AG10803 (cell line): ENCODE measurements at places on chromosomes 16 and 17.

- DNase-seq: no peak
Observed at GRCh38 chr16:89536371-89536770, 24.1 kb upstream of the RPL13 start.

- no peak for DNase-seq
Observed at GRCh38 chr16:68535331-68535730, 3.8 kb upstream of the ZFP90 start.

DNA sequence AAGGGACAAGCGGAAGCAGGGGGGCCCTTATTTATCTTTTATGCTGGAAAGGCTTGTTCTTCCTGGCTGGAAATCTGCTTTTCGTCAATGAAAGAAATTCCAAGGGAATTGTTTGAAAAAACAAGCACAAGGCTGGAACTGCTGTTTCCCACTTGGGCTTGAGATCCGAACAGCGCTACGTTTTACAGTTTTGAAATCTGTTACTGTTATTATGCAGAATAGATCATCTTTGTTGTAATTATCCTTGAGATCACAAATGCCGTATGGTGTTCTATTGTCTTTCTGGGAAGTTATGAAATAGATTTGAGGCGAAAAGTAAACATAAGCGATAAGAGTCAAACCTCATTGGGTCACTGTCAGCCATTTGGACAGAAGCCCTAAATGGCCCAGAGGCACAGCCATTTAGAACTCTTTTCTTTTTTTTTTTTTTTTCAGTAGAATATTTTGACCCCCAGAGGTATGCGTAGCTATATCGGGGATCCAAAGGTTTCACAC, 223.3 kb downstream of the IRX3 start:
- no peak for DNase-seq

DNA sequence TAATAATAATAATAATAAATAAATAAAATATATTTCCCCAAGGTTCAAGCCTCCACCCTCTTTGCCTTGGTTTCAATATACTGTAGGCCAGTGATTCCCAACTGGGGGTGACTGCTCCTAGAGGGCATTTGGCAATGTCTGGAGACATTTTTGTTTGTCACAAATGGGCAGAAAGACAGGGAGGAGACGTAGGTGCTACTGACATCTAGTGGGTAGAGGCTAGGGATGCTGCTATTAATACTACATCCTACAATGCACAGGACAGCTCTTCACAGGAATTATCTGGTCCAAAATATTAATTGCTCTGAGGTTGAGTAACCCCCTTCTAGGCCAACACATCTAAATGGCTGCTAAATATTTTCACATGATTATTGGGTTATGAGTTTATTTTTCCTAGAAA, 12.8 kb upstream of the PRR14 start:
- peak; percentile 58 for DNase-seq

- DNase-seq: no peak
Observed at GRCh38 chr16:54412777-54413455, 126.3 kb upstream of the IRX3 start.

GRCh38 chr16:78576941-78577340, 477.5 kb downstream of the WWOX start:
- DNase-seq: no peak

GRCh38 chr17:45789874-45790273, 5.8 kb downstream of the CRHR1 start:
- no peak for DNase-seq

DNA sequence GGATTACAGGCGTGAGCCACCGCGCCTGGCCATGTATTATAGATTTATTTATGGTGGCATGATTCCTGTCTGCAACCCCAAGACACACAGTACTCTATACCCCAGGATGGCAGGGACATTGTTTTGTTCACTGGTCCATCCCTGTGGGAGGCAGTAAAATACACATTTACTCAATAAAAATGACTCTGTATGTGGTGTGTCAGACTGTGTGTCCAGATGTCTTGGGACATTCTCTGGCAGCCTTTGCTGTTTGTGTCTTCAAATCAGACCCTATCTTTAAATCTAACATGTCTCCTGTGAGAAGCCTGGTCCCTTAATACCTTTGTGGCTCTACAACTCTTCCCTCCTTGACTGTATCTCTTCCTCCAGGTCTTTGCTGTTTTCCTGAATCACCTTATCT, 1.7 kb upstream of the COASY start:
- no peak for DNase-seq

DNA sequence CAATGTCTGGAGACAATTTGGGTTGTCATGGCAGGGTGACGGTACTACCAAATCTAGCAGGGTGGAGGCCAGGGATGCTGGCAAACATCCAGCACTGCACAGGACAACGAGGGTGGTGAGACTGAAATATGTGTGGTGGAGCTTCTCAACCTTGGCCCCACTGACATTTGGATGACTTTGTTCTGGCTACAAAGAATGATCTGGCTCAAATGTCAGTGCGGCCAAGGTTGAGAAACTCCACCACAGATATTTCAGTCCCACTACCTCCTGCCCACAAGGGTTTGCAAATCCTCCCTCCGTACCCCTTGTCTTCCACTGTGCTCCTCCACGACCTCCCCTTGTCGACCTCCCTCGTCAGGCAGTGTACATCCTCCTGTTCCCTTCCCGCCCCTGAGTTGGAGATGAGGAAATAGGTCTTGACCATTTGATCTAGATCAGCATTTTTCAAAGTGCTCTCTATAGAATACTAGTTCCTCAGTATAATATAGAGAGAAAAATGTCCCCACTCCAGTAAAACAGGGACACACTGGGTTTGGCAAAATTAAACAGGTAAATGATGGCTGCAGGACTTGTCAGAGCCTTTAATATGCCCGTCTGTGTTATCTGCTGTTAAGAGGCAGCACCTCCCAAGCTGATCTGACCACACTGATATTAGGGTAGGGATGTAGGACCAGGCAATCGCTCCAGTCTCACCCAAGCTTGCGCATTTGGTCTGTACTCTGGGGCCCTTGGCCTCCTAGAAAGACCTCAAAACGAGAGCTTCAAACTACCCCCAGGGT, 6.8 kb downstream of the OSGIN1 start:
- no peak for DNase-seq

DNA sequence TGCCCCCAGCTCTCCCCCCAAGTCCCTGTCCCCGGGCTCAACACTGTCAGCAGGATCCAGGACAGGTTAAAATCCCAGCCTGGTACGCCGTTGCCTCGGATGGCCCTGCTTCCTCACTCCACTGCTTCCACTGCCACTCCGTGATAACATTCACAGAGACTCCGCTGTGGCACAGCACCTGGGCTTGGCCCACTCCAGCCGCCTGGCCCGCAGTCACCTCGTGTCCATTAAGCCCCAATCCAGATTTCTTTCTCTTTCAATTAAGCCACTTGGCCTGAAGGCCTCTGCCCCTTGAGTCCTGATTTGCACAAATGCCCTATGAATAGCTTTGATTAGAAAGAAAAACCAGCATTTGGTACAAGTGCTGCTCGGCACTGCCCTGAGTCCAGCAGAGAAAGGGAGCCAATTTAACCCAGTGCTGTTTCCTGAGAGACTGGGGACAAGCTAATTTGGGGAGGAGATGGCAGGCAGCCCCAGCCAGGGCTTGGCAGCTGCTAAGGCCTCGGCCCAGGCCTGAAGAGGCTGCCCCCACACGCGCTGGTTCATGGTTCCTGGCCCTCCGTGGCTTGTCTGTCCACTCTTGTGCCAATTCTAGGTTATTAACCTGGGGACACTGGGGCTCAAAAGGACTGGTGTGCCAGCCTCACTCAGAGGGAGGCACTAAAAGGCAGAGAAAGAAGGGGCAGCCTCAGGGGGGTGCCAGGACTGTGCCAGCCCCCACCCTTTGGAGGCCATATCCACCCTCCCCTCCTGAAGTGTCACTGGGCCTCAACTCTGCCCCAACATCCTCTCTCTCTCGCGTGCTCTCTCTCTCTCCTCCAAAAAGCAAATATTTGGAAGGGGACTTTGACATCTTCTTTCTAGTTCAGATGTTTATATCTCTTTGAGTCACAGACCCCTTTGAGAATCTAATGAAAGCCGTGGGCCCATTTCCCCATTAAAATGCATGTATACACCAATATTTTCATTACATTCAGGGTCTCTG, 29.8 kb upstream of the SPPL2C start:
- no peak for DNase-seq

DNA sequence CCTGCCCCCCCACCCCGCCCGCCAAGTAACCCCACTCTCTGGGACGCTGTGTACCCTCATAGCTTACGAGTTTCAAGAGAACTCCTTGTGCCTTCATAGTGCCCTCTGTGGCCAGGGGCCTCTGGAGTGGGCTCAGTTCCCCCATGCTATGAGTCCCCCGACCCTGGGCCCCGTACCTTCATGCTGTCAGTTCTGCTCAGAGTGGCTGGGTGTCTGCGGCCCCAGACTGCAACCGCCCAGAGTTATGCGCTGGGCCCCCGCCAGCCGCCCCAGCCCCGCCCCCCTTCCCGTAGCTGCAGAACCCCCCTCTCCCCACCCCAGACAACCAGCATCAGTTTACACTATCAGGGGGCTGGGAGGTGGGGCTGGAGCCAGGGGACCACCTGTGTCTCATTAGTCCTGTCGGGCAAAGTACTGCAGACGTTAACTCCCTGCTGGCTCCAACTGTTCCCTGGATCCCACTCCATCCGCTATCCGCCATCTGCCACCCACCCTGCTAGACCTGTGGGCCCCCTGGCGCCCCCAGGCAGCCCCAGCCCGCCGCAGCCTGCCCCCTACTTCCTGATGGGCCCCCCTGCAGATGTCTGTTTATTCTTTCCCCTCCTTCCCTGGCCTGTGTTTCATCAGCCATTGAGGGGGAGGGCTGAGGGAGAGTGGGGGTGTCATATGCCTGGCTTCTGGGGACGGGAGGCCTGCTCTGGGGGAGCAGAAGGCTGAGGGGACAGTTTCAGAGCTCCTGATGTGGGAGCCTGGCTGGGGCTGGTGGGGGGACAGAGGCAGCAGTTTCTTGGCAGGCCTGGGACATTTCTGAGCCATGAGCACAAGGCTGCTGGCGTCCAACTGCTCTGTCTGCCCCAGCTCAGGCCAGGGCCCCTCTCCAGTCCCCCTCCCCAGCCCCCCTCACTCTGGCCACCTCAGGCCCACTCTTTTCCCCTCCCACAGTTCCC, at the start of gene MFAP4:
Gene MFAP4, minus strand, starts transcription at position 217 of the 947 bp plus-strand sequence. Its CDS starts 35 bp downstream, at position 182.
- DNase-seq: peak; percentile 96

GRCh38 chr17:81723651-81724209, 11.6 kb downstream of the SLC25A10 start:
- no peak for DNase-seq

GRCh38 chr17:64387545-64388171, 3.0 kb downstream of the PECAM1 start:
- DNase-seq: no peak

- no peak for DNase-seq
Observed at GRCh38 chr17:77410470-77410869, 269.7 kb downstream of the SEC14L1 start.

DNA sequence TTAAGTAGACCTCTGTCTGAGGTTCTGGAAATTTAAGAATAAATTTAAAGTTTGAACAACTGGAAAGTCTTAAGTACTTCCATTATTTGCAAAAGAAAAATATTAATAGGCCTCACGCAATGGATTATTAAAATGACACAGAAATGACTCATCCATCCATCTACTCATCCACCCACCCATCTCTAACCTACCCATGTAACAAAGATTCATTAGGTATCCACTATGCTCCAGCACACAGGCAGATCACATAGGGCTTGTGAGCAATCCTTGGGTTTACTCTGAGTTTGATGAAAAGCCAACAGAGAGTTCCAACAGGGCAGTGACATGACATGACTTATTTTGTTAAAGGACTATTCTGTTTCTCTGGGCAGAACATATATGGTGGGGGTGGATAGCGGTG, 93.3 kb downstream of the HELZ start:
- DNase-seq: peak; percentile 15

DNA sequence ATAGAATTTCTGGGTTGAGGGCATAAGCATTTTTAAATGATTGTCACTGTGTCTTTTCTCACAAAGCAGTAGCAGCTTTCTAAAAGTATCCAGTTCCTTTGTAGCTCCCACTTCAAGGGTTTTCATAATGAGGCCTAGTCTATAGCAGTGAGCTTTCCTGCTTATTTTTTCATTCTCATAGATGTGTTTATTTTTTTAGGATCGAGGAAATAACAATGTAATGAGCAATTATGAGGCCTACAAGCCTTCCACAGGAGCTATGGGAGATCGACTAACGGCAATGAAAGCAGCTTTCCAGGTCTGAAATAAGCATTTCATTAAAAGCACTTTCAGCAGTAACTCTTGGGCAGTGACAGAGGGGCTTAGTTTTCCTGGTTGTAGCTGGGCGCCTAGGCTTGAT, 10.6 kb upstream of the PSMC5 start:
- DNase-seq: no peak

- no peak for DNase-seq
Observed at GRCh38 chr17:38572669-38573365, 32.9 kb downstream of the SRCIN1 start.

DNA sequence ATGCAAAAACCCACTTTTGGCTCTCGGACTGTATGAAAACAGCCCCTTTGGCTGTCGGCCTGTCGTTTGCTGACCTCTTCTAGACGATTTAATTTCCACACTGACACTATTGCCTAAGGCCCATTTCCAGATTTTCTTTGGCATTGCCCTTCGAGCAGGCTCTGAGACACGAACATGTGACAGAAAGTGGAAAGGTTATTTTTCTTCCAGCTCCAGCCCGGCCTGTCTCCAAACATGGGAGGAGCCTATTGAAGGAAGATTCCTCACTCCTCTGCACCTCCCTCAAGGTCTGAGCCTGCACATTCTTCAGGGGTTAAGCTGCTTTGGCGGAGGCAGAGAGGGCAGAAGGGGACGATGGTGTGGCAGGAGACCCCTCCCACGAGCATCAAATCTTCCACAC, 85.9 kb upstream of the FOXF1 start:
- no peak for DNase-seq

GRCh38 chr16:90077757-90078578, 837 bp upstream of the PRDM7 start:
- peak; percentile 40 for DNase-seq

GRCh38 chr16:47876511-47876910, 279.3 kb downstream of the ABCC12 start:
- DNase-seq: no peak

DNA sequence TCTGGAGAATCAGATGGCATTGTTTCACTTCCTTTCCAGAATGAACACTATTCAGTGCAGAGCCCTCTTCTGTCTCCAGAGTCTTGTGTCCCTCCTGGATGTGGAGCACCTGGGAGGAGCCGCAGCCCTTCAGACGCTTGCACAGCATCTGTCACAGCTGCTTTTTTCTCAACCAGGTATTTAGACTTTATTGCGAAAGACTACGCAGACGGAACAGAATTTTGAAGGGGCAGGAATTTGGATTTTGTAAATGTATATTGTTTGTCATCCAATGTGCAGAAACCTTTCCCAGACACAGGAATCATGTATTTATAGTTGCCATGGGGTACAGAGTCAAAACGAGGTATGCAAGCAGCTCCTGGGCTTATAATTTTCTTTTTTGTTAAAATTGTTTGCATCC, 20.4 kb downstream of the HEATR3 start:
- no peak for DNase-seq

- peak; percentile 40 for DNase-seq
Observed at GRCh38 chr17:164303-165235, 16.9 kb downstream of the DOC2B start.
